ENCODE measurements at places on chromosomes 2 and 18. TPM values are rescaled to one million over a fixed set of nuclear protein-coding genes. Genes with fewer than 3 reads are reported as not detected.

- no peak for DNase-seq
Measured at GRCh38 chr2:138421971-138422335, 79.6 kb upstream of the SPOPL start.

DNA sequence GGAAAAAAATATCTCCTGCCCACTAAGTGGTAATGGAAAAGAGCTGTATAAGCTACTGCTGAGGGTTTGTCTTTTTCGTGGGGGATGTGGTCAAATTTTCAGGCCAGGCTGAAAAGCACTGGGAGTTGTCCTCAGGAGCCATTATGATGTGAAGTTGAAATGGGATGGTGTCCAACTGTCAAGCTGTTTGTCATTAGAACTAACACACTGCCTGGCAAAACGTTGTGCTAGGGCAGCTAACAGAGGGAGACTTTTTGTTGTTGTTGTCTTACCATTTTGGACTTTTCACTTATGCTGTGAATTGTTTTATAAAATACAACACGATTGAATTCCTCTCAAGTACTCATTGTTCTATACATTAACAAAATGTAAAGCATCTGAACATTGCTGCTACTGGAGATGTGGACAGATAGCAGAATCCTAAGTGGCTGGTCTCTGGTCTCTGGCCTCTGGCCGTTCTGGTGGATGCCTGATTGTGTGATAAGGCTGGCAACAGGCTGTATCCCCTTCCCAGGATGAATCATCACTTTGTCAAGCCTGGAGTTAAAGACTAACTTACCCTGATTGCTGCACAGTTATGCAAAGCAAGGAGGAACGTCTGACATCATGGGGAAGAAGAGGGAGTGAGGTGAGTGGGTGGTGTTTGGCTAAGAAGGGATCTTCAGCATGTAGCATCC, 2.3 kb downstream of the MYO1B start:
- no peak for DNase-seq

DNA sequence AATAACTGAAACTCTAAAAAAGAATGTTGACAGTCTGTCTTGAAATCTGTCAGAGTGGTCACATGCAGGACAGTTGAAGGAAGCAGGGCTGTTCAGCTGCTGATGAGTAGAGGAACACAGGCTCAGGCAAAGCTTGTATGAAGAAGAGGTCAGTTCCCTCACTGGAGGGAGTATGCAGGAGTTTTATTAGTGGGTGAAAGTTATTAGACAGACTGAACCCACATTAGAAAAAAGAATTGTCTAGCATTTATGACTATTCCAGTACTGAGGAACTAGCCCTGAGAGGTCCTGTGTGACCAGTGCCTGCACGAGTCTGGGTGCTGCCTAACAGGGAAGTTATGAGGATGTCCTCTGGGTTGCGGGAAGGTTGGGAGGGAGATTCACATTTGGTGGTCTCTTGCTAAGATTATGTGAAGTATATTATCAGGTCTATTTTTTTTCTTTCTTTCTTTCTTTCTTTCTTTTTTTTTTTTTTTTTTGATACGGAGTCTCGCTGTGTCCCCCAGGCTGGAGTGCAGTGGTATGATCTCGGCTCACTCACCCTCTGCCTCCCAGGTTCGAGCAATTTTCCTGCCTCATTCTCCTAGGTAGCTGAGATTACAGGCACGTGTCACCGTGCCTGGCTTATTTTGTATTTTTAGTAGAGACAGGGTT, 9.6 kb downstream of the TET3 start:
- DNase-seq: no peak

GALNT5 gene
- 0.30 TPM for total RNA-seq

DNA sequence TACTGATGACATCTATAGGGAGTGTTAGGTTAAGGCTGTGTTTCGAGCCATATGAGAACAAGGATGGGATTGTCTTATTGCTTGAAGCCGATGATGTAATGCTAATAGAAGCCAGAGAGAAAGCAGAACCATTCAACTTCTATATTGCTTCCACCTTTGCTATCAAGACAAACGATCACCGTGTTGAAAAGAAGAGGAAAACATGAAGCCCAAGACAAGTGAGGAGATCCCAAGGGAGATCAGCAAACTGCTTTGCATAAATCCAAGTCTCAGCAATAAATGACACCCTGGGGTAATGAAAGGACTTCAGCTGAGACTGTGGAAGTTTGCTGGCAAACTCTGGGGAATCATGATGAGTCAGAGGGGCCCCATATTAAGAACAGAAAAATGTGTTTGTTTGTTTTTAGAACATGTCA, 206.2 kb downstream of the NCKAP5 start:
- DNase-seq: no peak

MC4R gene
- total RNA-seq: not detected

Measured in Right ventricle myocardium inferior (tissue), 1 donor.